Renal cortex interstitium (tissue), 15 donors: ENCODE measurements at places on chromosomes 5 and 9.

DNA sequence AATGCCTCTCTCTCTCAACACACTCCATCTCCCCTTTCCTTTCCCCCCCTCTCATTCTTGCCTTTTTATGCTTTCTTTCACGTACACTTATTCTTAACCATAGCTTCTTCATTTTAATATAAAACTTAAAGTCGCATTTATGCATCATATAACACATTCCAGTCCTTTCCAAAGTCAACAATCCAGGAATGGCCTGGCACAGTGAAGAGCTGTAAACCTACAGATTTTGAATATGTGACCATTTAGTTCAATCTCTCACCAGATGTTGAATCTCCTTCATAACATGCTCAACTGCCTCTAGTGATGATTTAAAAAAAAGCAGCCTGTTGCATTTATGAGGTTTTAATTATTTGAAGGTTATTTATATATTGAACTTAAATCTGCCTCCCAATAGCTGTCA is 186.2 kb upstream of the GRAMD2B start:
- no peak for DNase-seq

DNA sequence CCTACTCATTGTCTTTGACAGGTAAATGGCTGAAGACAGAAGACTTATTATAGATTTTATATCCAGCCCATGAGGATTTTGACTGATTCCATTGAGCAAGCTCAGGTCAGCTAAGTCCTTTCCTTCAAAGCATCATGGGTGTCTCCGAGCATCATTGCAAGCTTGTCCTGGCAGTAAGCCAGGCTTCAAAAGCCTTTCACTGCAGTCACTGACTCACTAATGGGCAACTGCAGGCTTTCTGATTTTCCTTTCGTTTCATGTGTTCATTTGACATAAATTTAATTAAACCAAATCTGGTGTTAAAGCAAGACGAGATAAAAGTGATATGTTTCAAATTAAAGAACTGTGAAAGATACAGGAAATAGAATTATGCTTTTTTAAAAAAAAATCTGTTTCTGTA is 426.2 kb downstream of the ANXA1 start:
- no peak for DNase-seq

DNA sequence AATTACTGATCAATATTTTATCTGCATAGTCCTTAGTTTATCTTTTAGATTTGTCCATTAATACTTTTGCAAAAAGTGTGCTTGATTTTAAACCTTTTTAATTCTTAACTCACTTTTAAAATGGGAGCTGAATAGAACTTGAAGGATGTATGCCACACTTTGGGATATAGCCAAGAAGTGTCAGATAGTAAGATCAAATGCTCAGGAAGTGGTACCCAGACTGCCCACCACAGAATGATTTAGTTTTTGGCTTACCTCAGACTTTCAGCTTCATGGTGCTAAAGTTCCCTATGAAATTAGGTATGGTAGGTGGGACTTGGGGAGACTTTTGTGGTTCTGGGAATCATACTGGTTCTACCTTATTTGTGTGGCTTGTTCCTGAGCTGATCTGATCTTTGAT is 14.7 kb downstream of the FOCAD start:
- no peak for DNase-seq

DNA sequence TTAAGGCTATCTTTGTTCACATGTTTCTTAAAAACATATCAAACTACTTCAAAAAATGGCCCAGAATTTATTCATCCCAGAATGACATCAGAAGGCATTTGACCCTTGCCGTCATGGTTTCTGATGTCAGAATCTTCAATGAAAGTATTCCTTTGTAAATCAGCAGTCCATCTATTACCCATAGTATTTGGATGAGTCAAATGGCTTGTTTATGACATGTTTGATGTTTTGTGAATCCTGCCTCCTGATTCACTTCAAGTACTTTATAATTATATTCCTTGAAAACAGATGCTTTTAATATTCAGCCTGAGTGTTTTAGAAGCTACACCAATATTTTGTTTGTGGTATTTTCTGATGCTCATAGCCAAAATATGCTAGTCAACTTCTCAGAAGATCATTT is 200.8 kb upstream of the MEF2C start:
- DNase-seq = no peak

DNA sequence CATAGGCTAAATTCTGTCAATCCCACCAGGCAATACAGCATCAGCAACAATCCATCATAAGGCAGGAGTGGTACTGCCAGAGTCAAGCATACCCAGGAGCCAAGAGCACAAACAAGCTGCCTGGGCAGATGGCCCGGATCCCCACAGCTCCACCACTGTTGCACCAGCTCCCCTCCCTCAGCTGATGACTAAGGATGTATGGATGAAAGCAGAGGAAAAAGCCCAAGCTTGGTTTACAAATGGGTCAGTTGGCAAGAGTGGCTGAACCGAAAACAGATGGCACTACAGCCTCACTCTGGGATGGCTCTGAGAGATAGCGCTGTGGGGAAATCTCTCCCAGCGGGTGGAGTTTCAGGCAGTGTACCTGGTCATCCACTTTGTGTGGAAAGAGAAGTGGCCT is 29.4 kb downstream of the DROSHA start:
- DNase-seq = no peak

DNA sequence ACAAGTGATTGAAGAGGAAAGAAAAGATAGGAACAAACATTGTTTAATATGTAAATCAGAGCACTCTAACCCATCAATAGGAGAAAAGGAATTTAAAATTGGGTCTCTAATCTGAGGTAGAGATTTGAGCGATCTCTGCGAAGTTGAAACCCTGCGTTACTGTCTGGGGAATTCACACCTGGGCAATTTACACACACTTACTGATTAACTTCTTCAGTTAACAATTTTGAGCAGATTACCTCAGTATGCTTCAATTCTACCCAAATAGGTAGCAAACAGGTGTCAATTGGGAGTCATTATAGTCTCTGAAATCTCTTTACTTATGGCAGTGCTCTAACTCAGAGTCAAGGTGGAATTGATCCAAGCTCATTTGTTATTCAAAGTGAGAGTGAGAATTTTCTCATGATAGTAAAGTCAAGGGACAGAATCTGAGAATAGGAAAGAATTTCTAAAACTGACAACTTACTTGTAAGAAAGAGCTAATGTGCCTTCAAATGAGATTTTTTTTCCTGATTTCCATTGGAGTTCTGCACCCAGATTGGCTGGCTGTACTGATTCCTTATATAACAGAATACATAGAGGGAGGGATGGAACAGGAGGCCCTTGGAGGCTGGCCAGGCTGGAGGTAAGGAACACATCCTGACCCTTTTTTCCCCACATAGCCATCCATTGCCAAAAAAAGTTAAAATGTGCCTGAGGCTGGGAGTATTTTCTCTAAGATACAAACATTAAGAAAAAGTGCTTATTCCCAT is 27.1 kb upstream of the IFNA14 start:
- no peak for DNase-seq

DNA sequence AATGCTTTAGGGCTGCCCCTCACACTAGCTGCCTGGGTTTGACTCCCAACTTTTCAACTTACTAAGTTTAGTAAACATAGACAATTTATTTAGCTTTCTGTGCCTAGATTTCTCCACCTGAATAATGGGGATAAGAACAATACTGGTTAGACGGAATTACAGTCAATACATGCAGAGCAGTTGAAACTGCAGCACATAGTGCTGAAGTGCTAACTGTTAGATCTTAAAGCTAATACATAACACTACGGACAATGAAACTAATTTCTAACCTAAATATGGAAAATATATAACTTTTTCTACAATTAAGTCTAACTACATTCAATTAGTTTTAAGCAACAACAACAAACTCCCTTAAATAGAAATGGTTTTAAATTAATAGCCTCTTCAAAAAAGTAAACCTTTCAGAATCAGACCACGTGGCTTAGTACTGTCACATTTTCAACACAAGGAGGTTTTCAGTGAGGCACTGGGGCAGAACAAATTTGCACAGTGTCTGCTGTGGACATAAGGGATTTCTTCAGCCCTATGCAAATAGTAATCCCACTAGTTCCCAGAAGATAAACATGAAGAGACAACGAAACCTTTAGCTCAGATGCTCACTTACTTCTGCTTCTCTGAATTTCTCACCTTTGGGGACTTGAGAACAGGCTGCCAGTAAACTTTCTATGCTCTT is 293.4 kb downstream of the EDIL3 start:
- no peak for DNase-seq

GRCh38 chr5:156197042-156197635 is 129.8 kb upstream of the SGCD start:
- DNase-seq = no peak

- DNase-seq = no peak
Observed at GRCh38 chr9:89807682-89808075, 202.9 kb downstream of the GADD45G start.

GRCh38 chr5:11780641-11781345 is 123.5 kb downstream of the CTNND2 start:
- no peak for DNase-seq

DNA sequence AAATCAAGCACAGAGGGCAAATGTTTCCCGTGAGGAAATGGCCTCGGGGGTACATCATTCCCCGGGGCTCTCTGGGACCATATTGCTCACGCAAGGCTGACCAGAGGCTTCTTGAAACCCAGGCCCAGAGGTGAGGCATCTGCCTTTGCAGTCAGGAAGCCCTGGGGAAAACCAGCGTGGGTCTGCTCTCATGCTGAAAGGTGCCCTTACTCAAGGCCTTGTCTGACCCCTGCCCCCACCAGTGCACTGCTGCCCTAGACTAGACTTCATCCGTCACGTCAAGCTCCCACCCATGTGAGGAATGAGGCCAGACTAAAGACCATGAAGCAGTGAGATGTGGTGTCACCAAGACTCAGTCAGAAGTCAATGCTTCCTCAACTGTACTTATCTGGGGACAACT is 66.1 kb downstream of the PAX5 start:
- no peak for DNase-seq

- no peak for DNase-seq
Observed at GRCh38 chr9:134986957-134987356, 69.2 kb upstream of the FCN1 start.

- no peak for DNase-seq
Observed at GRCh38 chr5:122310889-122311288, 1.1 kb upstream of the SNCAIP start.
